ENCODE measurements at places on chromosomes 12 and 14. TPM values are rescaled to one million over a fixed set of nuclear protein-coding genes. Genes with fewer than 3 reads are reported as not detected.

GRCh38 chr14:20440882-20441281 lies 4.9 kb upstream of the KLHL33 start:
- no peak for DNase-seq

GRCh38 chr12:124025661-124026060 lies 52.6 kb downstream of the ZNF664 start:
- no peak for DNase-seq

DNA sequence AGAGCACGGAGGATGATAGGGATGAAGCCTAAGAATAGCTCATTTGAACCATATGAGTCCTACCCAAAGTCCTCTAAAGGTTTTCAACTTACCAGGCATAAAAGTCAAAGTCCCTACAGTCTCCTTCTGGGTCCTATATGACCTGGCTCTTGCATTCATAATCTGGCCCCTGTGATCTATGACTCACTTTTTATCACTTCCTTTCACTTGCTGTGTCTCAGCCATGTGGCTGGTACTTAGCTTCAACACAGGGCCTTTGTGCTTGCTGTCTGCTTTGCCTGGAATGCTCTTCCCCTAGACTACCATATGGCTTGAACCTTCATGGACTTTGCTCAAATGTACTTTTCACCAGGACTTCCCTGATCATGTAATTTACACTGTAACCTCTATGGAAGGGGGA lies 137.6 kb upstream of the TMTC1 start:
- DNase-seq, result peak; percentile 69

Gene IL26
- total RNA-seq, result not detected

Gene RASSF9
- 0.17 TPM for total RNA-seq

Gene TCL1A
- total RNA-seq, result not detected

Gene MEG3
- total RNA-seq, result not detected
